CD8-positive, alpha-beta memory T cell (primary cell): ENCODE measurements at places on chromosomes 3 and 15. TPM values are rescaled to one million over a fixed set of nuclear protein-coding genes. Genes with fewer than 3 reads are reported as not detected.

- DNase-seq = no peak
Measured at GRCh38 chr3:48275287-48276027, 34.6 kb downstream of the ZNF589 start.

GRCh38 chr15:42152196-42152920 is 4.1 kb downstream of the PLA2G4F start:
- DNase-seq = no peak

GRCh38 chr3:123046262-123047061 is 18.9 kb upstream of the SEMA5B start:
- no peak for DNase-seq

The STRIT1 gene
- not detected for total RNA-seq

DNA sequence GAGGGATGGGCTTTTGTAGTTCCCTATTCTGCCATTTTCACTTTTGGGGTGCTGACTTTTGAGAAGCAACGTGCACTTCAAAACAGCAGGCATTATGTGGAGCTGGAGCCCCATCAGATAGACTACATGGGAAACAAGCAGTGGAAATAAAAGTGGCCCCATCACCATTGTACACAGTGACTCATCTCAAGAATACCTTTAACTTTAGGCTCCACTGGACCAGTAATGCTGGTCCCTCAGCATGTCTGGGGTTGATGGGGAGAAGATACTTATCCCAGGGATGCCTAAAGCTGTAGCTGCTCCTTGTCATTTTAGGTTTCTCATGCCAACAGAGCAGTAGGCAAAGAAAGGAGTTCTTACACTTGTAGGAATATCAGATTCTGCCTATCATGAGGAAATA is 45.0 kb downstream of the LSM3 start:
- DNase-seq = no peak

The KCNMB3 gene
- total RNA-seq = 0.71 TPM

The SCAANT1 gene
- not detected for total RNA-seq

The PRTG gene
- not detected for total RNA-seq

- DNase-seq = no peak
Measured at GRCh38 chr15:30933293-30933692, 29.6 kb downstream of the FAN1 start.

GRCh38 chr3:172062761-172063160 is 23.4 kb downstream of the FNDC3B start:
- DNase-seq = no peak

DNA sequence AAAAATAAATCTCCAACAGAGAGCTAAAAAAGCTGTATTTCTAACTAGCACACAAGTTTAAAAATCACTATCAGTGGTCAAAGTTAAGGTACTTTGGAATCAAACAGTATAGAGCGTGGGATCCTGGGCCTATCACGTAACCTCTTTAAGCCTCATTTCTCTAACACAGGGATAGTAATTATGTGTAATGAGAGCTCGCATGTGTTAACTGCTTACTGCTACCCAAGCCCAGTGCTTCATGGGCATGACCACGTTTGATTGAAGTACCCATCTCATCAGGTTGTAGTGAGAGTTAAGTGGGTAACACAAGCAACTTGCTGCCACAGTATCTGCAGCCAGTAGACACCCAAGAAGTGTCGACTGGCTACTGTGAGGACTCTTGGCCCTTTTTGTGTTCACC is 28.2 kb upstream of the NOX5 start:
- no peak for DNase-seq

GRCh38 chr3:152470893-152471292 is 202.2 kb downstream of the MBNL1 start:
- no peak for DNase-seq

- no peak for DNase-seq
Measured at GRCh38 chr15:70132571-70132970, 34.9 kb upstream of the TLE3 start.
